ENCODE measurements at places on chromosomes 7 and 10.

DNA sequence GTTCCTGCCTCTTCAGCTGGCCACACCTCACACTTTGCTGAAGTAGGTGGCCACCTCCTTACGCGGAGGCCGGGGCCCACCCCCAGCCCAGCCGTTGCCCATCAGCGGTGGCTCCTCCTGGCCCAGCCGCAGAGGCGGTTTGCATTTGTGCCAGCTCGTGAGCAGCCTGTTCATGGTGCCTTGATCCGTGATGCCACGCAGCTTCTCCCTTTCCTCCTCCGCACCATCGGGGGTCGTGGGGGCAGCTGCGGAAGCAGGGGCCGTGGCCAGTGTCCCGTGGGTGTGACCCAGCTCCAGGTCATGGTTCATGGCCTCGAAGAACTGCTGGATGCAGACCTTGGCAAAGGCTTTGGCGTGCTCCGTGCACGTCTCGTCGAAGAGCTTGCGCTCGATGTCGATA, 3.1 kb upstream of the CALHM2 start:
- DNase-seq, result no peak

- DNase-seq, result no peak
These were observed 374.6 kb downstream of the DNAJB6 start for GRCh38 chr7:157711353-157711888.

- DNase-seq, result no peak
These were observed 93.9 kb upstream of the TMEM106B start for GRCh38 chr7:12117170-12117569.

DNA sequence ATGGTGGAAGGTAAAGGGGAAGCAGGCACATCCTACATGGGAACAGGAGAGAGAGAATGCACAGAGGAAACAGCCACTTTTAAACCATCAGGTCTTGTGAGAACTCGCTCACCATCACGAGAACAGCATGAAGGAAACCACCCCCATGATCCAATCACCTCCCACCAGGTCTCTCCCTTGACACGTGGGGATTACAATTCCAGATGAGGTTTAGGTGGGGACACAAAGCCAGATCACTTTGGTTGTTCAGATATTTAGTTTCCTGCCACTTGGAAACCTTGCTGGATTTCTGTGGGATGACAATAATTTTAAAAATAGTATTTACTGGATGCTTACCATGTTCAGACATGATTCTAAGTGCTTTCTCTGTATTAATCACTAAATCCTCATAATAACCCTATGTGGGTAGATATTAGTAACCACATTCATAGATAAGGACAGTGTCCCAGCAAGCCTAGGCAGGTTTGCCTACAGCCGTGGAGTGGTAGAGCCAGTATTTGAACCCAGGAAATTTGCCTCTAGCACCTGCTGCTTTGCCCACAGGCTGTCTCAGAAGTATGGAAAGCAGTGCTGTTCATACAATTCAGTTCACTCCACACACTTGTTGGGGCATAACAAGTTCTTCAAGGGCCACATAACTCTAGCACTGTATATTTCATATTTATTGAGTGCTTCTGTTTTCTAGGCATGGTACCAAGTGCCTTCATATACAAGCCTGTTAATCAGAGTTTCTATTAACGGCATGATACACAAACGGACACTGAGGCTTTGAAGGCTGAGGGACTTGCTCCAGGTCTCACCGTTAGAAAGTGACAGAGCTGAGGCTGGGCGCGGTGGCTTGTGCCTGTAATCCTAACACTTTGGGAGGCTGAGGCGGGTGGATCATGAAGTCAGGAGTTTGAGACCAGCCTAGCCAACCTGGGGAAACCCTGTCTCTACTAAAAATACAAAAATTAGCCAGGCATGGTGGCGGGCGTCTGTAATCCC, 8.3 kb downstream of the TLL2 start:
- DNase-seq, result no peak

DNA sequence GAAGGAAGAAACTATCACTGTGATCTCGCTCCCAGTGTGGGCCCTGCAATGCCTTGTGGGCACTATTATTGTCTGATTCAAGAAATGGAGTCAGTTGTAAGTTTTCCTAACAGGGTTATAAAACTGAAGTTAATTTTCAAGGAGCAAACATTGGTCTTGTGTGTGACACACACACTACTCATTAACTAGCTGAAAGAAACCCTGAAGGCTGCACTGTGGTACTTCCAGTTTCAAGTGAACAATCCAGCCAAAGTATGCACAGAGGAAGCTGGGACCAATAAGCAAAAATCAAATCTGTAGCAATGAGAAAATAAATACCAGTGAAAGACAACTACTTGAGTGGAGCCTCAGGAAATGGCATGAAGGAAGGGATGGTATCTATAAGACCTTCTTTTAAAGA, 506.6 kb upstream of the POT1 start:
- no peak for DNase-seq

- no peak for DNase-seq
These were observed 139.6 kb upstream of the UNC5B start for GRCh38 chr10:71072823-71073210.

DNA sequence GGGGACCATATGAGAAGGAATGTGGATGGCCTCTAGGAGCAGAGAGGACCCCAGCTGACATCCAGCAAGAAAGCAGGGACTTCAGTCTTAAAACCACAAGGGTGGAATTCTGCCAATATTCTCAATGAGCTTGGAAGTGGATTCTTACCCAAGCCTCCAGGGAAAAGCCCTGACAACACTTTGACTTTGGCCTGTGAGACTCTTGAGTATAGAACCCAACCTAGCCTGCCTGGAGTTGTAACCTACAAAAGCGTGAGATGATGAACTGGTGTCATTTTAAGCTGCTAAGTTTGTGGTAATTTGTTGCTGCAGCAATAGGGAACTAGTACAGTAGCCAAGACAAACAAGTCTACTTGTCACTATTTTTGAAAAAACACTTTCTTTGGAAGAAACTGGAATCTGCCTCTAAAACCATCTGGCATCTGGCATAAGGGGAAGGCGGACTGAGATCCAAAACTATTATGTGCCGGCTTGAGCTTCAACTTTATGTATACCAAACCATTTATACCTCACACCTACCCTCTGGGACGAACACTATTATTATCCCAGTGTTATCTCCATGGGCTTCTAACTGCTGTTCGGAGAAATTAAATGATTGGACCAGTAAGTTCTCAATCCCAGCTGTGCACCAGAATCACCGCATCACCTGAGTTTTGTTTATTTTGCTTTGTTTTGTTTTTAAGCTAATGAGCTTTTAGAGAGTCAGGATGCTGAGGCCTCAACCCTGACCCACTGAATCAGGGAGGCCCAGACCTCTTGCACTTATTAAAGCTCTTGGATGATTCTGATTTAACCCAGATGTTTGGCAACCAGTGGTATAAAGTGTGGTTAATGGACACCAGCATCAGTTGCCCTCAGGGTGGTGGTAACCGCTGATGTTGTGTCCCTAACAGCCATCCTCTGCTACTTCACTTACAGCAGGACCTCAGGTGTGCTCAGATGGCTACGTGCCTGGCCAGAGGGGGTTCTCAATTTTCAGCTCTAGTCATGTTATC, 83.0 kb downstream of the C1GALT1 start:
- no peak for DNase-seq

- DNase-seq, result no peak
These were observed 10.3 kb upstream of the CPA5 start for GRCh38 chr7:130334274-130334673.

DNA sequence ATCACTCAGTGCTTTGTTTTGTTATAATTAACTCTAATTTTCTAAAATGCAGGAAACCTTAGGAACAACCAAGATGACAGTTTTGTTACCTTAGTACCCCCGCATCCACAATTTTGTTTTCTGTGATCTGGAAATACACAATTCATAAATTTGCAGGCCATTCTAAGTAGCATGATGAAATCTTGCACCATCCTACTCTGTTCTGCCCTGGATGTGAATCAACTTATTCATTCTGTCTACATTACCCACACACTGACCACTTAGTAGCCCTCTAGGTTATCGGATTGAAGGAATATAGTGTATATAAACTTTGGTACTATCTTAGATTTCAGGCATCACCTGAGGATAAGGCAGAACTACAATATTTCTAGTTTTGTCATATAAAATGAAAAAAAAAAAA, 155.9 kb downstream of the CTTNBP2 start:
- no peak for DNase-seq

- DNase-seq, result no peak
These were observed 743 bp upstream of the ZCCHC24 start for GRCh38 chr10:79445977-79446757.

DNA sequence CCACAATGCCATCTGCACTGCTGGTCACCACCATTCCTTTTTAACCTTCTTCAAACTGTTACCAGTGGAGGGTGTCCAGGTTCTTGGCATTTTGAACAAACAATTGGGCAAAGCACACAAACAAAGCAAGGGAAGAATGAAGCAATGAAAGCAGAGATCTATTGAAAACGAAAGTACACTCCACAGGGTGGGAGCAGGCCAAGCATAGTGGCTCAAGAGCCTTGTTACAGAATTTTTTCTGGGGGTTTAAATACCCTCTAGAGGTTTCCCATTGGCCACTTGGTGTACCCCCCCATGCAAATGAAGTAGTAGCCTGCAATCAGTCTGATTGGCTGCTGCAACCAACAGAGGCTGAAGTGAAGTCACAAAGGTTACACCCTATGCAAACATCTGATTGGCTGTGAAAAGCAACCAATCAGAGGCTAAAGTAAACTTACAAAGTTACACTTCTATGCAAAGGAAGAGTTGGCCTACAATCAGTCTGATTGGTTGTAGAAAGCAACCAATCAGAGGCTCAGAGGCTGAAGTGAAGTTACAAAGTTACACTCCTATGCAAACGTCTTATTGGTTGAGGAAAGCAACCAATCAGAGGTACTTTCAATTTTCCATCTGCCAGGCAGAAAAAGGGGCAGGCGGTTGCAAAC, 103.2 kb upstream of the WAC start:
- DNase-seq, result no peak

DNA sequence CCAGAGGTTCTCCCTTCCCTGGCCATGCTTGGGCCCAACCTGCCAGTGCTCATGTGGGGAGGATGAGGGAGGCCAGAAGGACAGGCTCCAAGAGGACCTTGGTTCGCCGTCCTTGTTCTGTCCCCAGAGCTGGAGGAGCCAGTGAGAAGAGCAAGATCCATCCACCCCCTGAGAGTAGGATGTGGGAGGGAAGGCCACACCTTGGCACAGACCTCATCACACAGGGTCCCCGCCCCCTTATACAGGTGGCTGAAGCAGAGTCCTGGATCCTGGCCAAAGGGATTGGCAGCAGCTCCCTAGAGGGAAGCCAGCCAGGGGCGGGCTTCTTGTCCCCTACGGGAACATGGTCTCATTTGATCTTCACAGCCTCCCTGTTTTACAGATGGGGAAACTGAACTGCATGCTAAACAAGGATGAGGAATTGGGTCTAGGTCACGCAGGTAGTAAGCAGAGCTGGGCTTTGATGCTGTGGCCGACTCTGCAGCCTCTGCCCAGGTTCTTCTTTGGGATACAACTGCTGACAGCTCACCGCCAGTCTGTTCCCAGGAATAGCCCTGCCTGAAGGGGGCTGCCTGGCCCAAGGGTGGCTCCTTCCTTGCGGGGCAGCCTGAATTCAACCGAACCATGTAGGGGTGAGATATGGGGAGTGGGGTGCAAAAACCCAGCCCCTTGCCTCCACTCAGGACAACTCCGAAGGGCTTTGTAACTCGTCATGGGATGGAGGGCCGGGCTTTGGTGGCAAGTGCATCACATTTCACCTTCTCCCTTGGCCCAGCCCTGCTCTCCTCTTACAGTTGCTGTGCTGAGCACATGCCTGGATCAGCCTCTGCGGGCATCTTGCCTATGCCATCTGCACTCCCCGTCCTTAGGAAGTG, 62.2 kb upstream of the KDM7A start:
- DNase-seq, result no peak

DNA sequence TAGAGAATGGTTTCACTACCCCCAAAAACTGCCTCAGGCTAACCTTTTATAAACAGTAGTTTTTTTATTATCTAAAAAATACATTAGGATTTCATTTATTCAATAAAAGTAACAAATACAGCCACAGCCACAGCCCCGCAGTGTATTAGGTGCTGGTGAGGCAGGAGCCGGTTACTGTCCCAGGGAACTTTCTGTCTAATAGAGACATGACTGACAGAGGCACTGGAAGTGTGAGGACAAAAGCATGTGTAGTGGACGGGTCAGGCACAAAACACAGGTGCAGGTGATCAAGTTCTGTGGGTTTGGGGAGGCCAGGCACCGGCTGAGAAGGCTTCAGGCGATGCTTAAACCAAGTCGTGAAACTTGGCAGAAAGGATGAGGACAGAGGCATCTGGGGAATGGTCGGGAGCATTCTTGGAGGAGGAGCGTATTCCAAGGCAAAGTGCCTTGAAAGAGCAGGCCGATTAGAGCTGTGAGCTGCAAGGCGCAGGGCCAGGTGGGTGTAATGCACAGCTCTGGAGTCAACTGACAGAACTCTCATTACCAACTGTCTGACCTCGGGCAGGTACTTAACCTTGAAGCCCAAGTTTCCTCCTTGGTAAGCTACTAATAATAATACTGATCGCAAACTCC, 138.2 kb downstream of the USP6NL start:
- DNase-seq, result no peak

GRCh38 chr7:1851721-1852516, 181.8 kb downstream of the ELFN1 start:
- no peak for DNase-seq

- DNase-seq, result peak; percentile 17
These were observed 36.2 kb upstream of the GTF2IRD1 start for GRCh38 chr7:74417419-74417971.

DNA sequence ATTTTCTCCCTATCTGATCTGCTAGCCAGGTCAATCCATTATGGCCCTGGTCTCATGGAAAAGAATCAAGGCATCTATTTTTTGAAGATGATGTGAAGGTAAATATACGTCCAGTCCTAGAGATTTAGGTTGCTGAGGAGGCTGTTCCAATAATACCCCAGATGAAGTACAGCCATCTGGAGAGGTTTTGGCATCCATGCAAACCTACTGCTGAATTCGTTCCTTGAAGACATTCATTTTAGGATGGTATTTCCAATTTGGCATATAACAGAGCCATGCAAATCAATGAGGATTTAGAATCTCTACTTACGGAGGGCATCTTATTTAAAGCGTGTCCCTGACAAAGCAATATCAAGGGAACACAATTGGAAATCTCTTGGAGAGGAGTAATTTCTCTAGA, 465.5 kb downstream of the KCNMA1 start:
- DNase-seq, result no peak

- no peak for DNase-seq
These were observed 34.3 kb downstream of the NAPEPLD start for GRCh38 chr7:103114576-103115008.

- DNase-seq, result no peak
These were observed 339.1 kb upstream of the NPVF start for GRCh38 chr7:25567430-25567829.

DNA sequence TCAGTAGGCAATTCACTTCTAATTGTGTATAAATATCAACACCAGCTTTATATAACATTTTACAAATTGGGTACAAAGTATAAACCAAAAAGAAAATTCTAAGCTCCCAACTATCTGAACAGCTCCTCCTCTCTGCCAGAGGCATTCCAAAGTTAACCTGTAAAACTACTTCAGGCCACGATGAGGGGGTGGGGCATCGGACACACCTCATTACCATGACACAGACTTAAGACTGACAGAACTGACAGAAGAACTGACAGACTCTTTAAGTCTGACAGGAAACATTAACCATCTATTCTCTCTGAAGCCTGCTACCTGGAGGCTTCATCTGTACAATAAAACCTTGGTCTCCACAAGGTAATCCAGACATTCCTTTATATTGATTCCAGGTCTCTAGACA, 12.3 kb downstream of the ESYT2 start:
- DNase-seq, result no peak

- no peak for DNase-seq
These were observed 20.8 kb downstream of the LAMB4 start for GRCh38 chr7:108109221-108109908.
